ENCODE measurements at places on chromosomes 6 and 20.

DNA sequence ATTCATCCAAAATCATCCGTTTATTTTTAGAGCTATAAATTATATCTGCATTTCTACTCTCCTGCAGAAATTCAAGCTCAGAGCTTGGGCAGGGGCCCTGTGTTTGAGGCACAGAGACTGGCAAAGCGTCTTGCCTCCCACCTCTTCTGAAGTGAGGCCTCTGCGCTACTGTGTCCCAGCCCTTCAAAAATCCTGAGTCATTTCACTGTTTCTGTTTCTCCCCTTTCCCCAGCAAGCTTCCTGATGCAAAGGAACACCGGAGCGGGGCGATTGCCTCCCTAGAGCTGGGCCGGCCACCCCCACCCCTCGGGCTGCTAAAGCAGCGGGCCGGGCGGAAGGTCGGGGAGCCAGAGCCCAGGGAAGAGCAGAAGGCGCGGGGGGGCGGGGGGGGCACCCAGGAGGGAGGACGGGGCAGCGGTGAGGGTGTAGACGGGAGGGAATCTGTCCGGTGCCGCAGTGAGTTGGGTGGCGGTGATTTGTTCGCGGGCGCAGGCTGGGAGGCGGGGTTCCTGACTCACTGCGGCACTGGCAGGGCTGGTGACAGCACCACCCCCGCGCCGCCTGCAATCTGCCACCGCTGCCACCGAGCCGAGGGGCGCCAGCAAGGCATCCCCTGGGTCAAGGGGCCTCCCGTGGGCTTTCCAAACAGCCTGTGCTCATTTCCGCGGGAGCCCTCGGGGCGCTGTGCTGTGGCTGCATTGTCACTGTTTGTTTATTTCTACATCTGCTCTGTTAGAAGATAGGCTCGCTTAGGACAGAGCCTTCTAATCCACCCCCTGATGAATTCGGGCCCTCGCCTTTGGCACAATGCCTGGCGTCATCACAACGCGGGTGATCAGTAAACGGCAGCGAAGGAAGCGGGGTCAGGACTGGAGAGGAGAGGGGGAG, 46.5 kb upstream of the SNAP25 start:
- DNase-seq = no peak

DNA sequence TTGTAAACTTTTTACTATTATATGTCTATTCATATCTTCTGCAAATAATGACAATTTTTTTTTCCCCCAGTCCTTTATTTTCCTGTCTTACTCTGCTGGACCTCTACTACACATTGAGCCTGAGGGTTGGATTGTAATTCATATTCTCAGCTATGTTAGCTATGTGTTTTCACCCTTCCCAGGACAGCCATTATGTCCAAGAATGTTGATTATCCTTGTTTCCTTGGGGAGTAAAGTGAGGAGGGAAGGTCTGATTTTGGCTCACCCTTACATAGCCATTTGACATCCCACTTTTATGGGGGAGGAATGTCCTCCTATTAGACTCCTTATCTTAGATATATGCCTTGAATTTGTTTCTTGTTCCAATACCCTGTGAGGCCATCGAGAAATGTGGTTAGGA, 17.6 kb upstream of the TBC1D32 start:
- DNase-seq = no peak

DNA sequence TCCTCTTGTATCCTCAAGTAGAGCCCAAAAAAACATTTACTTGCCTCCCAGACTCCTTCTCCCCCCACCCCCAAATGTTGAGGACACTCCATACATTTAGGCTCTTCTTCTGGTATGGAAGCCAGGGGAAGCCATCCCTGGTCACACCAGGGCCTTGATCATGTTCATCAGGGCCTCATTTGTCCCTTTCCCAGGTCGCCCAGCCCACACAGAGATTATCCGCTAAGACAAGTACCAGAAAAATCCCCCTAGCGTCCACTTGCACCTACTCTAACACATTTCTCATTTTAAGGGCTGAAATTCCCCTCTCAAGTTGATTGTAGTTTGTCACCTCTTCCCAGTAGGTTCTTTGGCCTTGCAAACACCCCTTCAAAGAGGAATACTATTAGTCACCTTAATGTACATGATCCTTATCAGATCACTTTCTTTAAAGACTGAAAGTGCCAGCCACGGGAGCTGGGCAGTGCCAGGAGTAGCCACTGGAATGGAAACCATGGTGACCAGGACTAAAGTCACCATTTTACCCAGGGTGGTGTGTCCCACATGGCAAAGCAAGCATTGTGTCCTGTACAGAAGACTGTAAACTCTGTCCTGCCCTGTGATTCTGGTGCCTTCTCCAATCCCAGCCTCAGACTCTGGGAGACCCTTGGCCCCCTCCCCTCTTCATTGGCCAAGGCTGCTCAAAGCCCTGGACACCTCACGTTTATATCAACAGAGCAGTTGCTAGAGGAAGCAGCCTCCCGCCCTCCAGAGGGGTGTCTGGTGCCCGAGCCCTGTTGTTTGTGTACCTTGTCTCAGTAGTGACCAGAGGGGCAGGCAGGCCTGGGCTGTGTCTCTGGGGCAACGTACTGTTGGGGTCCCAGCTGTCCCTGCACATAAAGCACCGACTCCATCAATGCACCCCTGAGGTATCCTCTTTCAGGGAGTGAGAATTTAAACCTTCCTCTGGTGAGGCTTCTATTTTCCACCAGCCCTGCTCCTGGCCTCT, 5.0 kb upstream of the APOBEC2 start:
- no peak for DNase-seq

- no peak for DNase-seq
These were observed 80.3 kb downstream of the TBC1D7 start for GRCh38 chr6:13248053-13248452.

DNA sequence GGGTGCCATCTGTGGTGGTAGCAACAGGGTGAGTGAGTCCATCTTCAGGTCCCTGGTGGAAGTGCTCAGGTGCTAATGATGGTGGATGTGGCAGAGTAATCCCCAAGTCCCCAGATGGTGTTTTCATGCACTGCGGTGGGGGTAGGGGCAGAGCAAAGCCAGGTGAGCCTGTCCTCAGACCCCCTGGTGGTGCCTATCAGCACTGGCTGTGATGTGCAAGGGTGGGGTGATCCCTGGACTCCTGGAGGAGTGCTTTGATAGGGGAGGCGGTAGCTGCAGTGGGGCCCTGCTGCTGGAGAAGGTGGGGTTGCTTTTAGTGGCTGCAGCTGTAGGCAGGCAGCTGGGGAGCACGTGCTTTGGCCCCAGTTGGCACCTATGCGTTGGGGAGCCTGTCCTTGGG, 70.8 kb downstream of the CCDC170 start:
- no peak for DNase-seq

GRCh38 chr6:11366934-11367637, 134.6 kb upstream of the NEDD9 start:
- no peak for DNase-seq

DNA sequence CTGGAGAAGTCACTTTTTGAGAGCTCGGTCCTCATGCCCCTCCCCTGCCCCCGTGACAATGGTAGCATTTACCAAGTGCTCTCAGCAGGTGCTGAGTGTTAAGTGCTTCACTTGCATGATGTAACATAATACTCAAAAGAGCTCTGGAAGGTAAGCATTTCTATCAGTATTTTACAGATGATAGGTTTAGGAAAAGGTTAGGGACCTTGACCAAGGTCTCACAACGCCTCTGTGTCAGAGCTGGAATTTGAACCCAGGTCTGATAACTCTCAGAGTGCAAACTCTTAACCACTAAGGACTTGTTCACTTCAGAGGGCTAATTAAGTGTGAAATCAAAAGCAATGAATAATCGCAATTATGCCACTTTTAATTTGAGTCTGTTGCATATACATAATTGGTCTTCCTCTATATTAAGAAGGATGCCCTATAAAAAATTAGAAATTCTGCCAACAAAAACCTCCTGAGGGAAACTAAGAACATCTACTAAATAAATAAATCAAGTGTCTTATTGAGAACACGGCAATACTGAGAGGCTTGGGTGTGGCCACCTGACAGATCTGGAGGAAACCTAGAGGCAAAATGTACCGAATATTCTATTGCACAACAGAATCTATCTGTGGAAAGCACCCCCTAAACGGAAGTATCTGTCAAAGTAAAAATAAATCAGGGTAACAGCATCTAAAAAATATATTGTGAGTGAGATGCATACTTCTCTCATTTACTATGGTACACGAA, 109.8 kb downstream of the BACH2 start:
- DNase-seq = no peak
